ENCODE measurements at places on chromosomes 2 and 18. TPM values are rescaled to one million over a fixed set of nuclear protein-coding genes. Genes with fewer than 3 reads are reported as not detected.

The UGT1A4 gene
- not detected for total RNA-seq

GRCh38 chr2:109247812-109248211 lies 118.8 kb downstream of the SH3RF3 start:
- no peak for DNase-seq

The ZC3H8 gene
- total RNA-seq = 11.6 TPM

The UGT1A5 gene
- not detected for total RNA-seq
